Hindlimb muscle (tissue), 1 donor: ENCODE measurements at places on chromosomes 16 and 17. TPM values are rescaled to one million over a fixed set of nuclear protein-coding genes. Genes with fewer than 3 reads are reported as not detected.
A peak's percentile ranks its signal among the peaks of the same experiment; 100 is the strongest.

DNA sequence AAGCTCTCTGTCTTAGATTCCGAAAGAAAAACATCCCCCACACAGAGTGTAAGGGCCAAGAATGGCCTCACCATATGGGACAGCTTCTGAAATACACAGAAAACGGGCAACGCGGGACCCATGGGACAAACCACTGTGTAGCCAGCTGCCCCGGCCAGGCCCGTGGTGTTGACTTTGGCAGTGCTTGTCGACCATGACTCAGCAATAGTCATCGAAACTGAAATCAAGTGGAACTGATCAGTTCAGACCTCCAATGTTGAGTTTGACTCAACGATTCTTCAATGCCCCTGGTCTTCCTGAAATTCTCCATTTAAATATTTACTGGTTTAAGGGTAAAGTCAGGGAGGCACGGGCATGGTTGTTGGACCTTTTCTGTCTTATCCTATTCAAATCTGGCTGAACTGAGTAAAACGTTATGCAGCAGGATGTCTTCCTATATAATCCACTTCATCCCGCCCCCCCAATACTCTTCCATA is 27.5 kb downstream of the ZFHX3 start:
- DNase-seq = no peak

Gene MIEF2
- polyA plus RNA-seq = 17.7 TPM

Gene SOCS7
- 15.4 TPM for polyA plus RNA-seq

GRCh38 chr17:6061290-6061689 is 8.9 kb upstream of the WSCD1 start:
- no peak for DNase-seq

Gene SLC9A5
- 1.5 TPM for polyA plus RNA-seq

GRCh38 chr17:43338886-43339516 is 59.8 kb upstream of the ARL4D start:
- DNase-seq = peak; percentile 46

DNA sequence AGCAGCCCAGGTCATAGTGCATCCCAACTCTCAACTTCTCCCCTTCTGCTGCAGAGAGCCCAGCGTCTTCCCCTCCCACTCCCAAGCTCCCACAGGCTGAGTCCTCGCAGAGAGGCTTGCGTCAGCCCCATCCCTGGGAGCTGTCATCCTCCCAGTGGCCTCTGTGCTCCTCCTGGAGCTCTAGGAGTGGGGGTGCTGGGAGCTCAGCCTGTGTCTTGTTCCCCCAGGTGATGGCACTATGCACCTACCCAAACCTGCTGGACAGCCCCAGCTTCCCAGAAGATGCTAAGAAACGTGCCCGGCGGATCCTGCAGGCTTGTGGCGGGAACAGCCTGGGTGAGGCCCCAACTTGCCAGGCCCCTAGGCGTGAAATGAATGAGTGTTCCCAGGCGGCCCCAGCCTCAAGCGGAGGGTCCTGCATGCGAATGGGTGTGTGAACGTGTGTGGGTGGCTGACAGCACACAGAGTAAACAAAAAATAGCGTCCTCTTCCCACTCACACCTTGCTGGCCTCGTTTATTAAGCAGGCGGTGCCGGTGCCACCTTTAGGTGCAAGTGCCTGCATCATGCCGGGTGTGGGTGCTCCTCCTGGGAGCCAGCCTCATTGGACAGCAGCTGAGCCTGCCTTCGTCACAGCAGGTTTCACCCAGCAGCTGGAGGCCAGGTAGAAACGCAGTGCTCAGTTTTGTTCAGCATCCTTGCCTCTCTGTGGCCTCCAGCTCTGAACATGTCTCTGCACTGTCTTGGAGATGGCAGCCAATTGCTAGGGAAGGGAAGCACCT is 16.5 kb downstream of the GPT2 start:
- DNase-seq = no peak

GRCh38 chr17:79298799-79299198 is 224.2 kb downstream of the ENGASE start:
- no peak for DNase-seq

DNA sequence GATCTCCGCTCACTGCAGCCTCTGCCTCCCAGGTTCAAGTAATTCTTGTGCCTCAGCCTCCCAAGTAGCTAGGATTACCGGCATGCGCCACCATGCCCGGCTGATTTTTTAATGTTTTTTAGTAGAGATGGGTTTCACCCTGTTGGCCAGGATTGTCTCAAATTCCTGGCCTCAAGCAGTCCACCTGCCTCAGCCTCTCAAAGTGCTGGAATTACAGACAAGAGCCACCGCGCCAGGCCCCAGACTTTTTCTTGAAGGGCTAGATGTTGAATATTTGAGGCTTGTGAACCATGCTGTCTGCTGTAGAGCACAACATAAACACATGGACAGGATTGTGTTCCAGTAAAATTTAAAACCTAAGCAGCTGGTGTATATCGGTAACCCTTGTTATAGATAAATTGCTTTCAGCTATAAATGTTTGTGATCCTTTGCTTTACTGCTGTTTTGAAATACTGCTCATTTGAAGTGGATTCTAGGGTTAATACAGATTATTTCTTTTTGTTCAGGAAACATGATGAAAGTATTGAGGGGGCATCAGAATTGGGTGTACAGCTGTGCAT is 12.4 kb downstream of the WSB1 start:
- DNase-seq = no peak

DNA sequence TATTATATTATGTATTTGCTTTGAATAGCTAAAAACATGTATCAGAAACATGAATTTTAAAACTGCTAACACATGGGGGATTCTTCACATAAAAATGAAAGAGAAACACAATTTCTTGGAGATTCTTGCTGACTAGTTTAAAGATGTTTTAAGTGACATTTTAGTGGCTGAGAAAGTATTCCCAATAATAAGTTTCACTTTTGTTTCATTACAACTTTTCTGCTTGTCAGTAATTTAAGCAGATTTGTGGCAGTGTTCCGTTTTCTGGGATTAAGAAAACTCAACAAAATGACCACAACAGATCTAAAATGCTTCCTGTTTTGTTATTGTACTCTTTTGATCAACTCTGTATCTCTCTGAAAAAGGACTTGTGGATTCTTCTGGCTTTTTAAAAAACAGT is 75.9 kb downstream of the NLK start:
- no peak for DNase-seq

GRCh38 chr17:41695954-41696757 is 7.5 kb downstream of the EIF1 start:
- peak; percentile 69 for DNase-seq

Gene TMEM219
- polyA plus RNA-seq = 61.2 TPM

DNA sequence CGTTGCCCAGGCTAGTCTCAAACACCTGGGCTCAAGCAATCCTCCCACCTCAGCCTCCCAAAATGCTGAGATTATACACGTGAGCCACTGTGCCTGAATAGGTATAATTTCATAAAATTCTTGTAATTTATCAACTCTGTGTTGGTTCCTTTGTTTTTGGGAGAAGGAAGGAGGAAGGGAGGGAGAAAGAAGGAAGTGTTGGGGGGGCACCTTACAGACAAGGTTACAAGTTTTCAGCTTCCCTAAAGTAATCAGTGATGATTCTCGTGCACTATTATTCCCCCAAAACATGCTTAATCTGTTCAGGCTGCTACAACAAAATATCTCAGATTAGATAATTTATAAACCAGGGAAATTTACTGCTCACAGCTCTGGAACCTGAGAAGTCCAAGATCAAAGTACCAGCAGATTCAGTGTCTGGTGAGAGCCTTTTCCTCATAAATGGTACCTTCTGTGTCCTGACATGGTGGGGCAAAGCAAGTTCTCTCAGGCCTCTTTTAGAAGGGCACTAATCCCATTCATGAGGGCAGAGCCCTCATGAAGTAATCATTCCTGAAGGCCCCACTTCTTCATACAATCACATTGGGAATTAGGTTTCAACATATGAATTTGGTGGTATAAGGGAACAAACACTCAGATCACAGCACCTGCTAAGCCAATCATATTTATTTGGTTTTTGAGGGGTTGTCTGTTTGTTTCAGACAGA is 28.1 kb downstream of the USP32 start:
- DNase-seq = no peak

DNA sequence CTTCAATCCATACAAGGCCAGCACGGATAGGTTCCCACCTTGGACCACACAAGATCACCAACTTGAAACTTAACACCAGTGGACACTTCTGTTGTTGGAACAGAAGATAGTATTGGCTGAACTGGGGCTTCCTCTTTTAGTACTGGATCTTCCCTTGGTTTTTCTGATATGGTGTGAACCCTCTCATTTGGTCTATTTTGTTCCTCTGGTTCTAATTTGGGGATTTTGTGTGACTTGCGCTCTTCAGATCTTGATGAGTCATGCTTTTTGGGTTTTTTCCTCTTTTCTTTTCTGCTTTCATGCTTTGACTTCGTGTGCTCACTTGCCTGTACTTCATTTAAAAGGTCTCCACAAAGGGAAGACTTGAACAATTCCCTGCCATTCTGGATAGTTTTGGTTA is 39.0 kb downstream of the SOST start:
- no peak for DNase-seq

Gene KRTAP3-2
- polyA plus RNA-seq = 0.28 TPM

Gene CCL4
- 3.2 TPM for polyA plus RNA-seq

- no peak for DNase-seq
Observed at GRCh38 chr17:7363311-7363710, 8.4 kb downstream of the TMEM95 start.

- DNase-seq = no peak
Observed at GRCh38 chr16:71408536-71408935, 33.3 kb downstream of the TLE7 start.

Gene RNF157
- 15.4 TPM for polyA plus RNA-seq

Gene CPHXL2
- polyA plus RNA-seq = 0.15 TPM

Gene TBX21
- polyA plus RNA-seq = 0.15 TPM

Gene CA7
- polyA plus RNA-seq = not detected

DNA sequence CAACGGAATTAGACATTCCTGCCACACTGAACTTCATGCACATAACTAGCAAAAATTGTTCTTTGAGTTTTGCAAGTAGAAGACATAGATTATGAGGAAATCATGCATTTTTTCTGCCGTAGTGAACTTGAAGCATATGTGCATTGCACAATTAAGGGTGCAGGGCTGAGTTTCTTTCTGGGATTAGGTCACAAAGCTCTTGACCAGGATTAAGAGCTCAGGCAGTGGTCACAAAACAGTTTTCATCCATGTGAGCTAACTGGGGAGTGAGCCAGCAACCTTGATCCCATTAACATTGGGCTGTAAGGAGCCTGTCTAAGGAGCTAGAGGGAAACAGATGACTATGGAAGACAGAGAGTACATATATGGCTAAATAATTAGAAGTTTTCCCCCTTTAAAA is 143.7 kb downstream of the PMP22 start:
- no peak for DNase-seq

DNA sequence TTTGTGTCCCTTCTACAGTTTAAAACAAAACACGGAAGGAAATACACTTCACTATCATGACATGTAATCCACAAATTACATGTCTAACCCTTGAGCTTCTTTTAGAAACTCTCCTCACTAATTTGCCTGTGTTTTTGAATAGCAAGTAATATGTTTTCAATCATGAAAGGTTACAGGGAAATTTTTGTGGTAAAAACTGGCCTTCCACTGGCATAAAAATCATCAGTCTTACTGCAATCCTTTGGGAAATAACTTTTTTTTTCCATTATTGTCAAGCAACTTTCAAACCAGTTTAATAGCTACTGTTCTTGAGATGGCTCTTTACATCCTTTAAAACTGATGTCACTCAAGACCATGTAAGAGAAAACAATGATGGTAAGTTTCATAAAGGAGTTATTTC is 27.0 kb downstream of the MYO1D start:
- no peak for DNase-seq

DNA sequence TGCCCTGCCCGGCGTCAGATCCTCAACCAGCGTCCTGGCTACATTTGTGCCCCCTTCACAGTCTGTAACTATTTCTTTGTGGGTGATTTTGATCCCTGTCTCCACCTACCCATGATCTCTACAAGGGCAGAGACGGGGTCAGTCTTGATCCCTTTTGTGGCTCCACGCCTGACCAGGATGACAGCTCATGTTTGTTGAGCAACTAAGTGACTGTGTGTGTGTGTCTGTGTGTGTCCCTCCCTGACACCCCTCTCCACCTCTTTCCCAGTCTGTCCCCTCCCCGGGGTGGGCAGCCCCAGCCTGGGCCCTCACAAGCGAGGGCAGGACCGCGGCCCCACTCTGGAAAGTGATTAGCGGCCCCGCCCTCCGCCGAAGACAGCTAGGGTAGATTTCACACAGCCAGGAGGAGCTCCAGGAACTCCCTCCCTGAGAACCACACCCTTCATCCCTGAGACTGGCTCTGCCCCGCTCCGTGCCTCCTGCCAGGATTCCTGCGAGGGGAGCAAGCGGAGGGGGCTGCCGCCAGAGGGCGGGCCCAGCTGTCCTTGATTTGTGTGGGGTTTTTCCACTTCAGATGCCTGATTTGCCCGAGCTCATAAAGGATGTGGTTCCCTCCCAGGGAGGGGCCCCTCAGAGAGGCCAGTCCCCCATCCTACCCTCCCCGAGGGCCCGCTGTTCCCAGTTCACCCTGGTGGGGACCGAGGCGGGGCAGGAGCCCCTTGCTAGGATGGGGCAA is 5.3 kb upstream of the HS3ST6 start:
- DNase-seq = no peak

Gene IGSF6
- 4.5 TPM for polyA plus RNA-seq

Gene CD300E
- polyA plus RNA-seq = 0.10 TPM

GRCh38 chr16:3645504-3646347 is 8.8 kb upstream of the DNASE1 start:
- no peak for DNase-seq

Gene KREMEN2
- 6.1 TPM for polyA plus RNA-seq

Gene MMP25
- polyA plus RNA-seq = 2.1 TPM

- peak; percentile 93 for DNase-seq
Observed at GRCh38 chr16:667780-668518, at the start of gene RHOT2. Gene RHOT2, plus strand, starts transcription at chr16:668132. Its CDS starts 68 bp downstream, at chr16:668200.

Gene KRT40
- polyA plus RNA-seq = 3.9 TPM

GRCh38 chr16:24538756-24539294 is 541 bp upstream of the RBBP6 start:
- no peak for DNase-seq

GRCh38 chr17:21292867-21293830 is 8.6 kb downstream of the MAP2K3 start:
- DNase-seq = no peak

Gene EVPLL
- polyA plus RNA-seq = not detected

DNA sequence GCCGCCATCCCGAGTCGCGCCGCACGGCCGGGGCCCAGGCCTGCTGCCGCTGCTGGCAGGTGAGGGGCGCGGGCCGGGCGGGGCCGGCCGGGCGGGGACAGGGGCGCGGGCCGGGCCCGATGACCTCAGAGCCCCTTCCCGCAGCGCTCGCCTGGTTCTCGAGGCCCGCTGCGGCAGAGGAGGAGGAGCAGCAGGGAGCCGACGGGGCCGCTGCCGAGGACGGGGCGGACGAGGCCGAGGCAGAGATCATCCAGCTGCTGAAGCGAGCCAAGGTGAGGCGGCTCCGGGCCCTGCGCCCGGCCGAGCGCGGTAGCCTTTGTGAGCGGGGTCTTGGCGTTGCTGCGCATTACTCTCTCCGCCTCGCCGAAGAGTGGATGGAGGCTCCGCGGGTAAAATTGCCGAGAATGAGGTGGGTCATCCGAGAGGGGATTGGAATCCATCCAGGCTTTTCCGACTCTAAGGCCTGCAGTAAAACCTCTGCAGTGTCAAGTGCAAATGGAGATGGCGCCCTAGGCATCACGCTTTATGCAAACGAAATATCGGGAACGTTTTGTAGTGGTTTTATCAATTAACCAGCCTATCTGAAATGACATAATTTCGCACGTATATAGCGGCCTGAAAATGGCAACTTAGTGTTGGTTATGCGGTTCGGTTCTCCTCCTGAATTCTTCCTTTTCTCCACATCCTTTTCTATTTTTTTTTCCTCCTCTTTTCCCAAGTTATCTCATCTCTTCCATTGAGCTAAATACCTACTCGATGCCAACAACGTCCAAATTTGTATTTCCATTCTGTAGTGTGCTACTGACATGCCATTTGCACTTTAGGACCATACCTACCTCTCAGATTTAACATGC is 577 bp downstream of the TTC19 start:
- peak; percentile 61 for DNase-seq

- no peak for DNase-seq
Observed at GRCh38 chr17:30229012-30229411, 6.5 kb downstream of the SLC6A4 start.
